H1 (cell line): ENCODE measurements at places on chromosomes 7 and 10.

GRCh38 chr10:132667342-132668047 is 118.5 kb downstream of the NKX6-2 start:
- no peak for DNase-seq

DNA sequence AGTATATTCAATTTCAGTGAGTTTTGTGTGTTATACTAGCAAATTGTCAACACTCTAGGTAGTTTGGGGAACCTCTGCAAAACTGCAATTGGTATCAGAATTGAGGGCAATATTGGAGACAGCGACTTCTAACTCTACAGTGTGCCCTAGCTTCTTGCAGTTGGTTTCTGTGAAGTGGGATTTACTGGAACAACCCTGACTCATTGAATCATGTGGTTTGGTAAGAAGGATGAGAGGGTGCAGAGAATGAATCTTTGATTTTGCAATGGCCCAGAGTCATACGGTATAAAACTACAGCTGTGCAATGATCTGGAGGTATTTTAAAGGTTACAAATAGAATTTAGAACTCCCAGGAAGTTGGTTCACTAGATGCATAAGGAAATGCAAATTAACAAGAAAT is 129.1 kb upstream of the PPP1R3A start:
- DNase-seq, result no peak

- DNase-seq, result no peak
These were observed 84.5 kb upstream of the DYNC1I1 start for GRCh38 chr7:95687759-95688343.

DNA sequence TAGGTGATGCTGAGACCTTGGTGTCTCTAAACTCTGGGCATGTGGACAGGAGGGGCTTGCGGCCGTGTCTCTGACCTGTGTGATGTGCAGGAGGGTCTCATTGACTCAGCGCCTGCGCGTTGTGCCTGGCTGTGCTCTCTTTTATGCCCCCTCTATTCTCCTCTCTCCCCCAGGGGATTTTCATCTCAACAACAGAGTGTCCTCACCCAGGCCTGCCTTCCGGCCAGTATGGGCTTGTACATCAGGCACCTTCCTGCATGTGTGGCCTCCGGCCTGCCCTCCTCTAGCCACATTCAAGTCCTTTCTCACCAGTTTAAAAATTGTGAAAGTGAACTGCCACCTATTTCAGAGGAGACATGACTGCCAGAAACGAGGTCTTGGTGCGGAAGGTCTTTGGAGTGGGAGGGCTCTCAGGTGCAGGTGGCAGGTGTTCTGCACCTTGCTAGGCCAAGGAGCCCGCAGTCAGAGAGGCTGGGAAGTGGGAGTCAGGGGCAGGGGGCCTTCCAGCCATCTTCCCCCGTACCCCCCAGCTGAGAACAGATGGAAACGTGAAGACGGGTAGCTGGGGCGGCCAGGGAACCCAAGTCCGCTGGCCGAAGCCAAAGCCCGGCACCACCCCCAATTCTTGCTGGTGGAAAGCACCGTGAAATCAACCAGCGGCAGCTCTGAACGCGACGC is 531 bp upstream of the INTS15 start:
- no peak for DNase-seq

GRCh38 chr7:41020056-41020455 is 682.8 kb downstream of the INHBA start:
- DNase-seq, result no peak

GRCh38 chr7:141045126-141045841 is 28.6 kb upstream of the TMEM178B start:
- no peak for DNase-seq

GRCh38 chr10:6062101-6062771 is at the start of gene IL2RA:
IL2RA (minus strand) TSS chr10:6062367; CDS start chr10:6062151, 216 bp downstream.
- no peak for DNase-seq

GRCh38 chr10:73744664-73744975 is 448 bp downstream of the SEC24C start:
- no peak for DNase-seq

DNA sequence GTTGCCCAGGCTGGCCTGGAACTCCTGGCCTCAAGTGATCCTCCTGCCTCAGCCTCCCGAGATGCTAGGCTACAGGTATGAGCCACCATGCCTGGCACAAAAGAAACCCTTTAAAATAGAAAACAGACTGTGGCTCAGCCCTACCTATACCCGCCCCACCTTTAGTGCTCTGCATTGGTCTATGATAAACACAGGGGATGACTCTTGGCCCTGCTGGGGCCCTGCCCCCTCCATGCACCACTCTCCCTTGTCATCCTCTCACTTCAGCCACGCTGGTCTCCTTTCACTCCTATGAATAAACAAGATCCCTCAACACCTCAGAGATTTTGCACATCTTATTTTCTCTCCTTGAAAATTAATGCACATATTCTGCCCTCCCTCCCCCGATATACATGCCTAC is 251.4 kb upstream of the KLF14 start:
- DNase-seq, result no peak

- no peak for DNase-seq
These were observed 186.0 kb downstream of the KIF20B start for GRCh38 chr10:89887406-89887805.

- DNase-seq, result no peak
These were observed 8.7 kb upstream of the KCP start for GRCh38 chr7:128919241-128919640.

DNA sequence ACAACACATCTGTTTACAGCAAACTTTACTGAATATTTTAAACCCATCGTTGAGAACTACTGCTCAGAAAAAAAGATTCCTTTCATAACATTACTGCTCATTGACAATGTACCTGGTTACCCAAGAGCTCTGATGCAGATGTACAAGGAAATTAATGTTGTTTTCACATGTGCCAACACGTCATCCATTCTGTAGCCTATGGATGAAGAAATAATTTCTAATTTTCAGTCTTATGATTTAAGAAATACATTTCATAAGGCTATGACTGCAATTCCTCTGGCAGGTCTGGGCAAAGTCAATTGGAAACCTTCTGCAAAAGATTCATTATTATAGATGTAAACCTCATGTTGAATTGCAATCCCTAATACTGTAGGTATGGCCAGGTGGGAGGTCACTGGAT is 16.7 kb upstream of the CNNM1 start:
- no peak for DNase-seq

GRCh38 chr10:13340068-13340467 is 8.0 kb downstream of the SEPHS1 start:
- DNase-seq, result no peak

- no peak for DNase-seq
These were observed 435.8 kb upstream of the AKR1E2 start for GRCh38 chr10:4390219-4390618.

- DNase-seq, result no peak
These were observed 3.0 kb upstream of the PON1 start for GRCh38 chr7:95327356-95327755.

DNA sequence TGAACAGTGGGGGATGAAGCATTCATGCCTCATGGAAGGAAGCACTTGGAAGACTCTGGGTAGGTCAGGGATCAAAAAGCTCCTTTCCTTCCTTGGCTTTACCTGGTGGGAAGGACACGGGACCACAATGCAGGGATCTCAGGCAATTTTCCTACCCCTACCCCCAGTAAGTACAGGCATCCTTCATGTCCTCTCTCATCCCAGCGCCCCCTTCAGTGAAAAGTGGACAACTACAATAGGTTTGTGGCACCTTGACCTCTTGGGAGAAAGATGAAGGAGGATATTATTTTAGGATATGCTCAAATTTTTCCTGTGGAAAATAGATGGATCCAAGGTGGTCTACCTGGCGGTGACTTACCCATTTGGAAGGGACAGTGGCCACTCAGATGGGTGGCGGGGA is 16.5 kb downstream of the AFAP1L2 start:
- no peak for DNase-seq

GRCh38 chr7:937856-938484 is 16.5 kb downstream of the ADAP1 start:
- no peak for DNase-seq

DNA sequence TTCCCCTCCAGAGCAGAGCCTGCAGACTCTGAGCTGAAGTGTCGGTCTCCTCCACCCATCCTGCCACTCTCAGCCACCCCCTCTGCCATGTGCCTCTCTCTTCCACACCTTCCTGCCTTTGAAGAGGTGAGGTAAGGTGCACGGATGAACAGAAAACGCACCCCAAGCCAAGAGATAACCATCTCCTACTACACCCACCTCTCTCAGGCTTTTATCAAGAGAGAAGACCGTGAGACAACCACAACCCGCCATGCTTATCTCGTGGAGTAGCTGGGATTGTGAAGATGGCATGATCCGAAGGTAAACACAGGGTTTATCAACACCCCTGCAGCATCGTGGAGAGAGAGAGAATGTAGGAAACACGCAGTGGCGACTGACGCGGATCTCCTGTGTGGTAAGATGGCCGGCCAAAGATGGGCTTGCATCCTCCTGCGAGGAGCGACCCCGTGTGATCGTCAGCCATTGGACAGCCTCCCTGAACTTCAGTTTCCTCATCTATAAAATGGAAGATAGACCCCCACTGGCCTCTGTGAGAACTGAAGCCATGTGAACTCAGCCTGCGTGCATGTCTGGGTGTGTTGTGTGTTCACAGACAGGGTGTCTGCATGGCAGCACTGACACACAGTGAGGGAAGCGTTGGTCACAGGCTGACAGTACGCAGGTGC is 219.0 kb downstream of the DIP2C start:
- DNase-seq, result no peak

DNA sequence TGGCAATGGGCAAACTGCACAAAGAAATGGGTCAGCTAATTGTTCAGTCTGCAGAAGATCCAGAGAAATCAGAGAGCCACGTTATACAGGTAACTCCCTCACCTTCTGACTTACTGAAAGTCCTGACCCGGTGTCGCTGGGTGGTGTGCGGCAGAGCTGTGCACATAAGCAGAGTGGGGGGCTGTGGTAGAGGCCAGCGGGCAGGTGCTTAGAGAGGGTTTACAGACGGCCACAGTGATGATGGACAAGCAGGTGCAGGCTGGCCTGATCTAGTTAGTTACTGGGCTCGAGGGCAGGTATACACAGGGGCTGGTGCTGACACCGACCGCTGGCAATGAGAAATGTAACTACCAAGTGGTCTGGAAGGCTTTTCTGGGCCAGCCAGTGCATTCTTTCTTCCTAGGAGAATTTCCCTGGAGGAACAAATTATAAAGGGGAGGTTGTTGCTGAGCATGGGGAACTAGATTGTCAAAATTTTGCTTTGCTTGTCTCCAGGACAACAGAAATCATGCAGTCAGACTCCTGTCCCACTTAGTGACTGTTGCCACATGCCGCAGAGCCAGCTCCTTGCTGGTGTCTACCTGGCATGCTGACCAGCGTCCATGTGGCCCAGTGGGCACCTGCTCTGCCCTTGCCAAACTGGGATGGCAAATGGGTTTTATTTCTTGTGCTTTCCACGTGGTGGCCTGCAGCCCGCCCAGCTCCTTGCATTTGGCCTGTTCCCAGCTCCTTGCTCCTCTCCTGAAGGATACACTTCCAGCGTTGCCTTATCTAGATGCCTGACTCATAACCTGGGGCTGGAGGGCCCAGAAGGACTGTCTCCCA is 28.8 kb downstream of the DENND10 start:
- DNase-seq, result no peak

- DNase-seq, result no peak
These were observed 61.6 kb downstream of the GRK5 start for GRCh38 chr10:119268871-119269506.

GRCh38 chr7:117750612-117751563 is 122.4 kb downstream of the CTTNBP2 start:
- DNase-seq, result no peak

GRCh38 chr7:105713488-105714465 is 132.5 kb upstream of the EFCAB10 start:
- no peak for DNase-seq

DNA sequence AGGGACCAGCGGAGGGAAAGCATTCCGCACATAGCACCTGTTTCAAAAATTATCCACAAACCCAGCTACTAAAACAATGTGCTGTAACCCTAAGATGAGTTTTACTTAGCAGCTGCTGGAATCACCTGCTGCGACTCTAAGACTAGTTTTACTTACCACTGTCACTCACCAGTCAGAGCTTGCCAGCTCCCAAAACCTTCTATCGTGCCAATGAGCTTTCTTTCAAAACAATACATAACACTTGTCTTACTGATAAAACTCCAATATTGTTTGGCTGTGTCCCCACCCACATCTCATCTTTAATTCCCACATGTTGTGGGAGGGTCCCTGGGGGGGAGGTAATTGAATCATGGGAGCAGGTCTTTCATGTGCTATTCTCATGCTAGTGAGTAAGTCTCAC is 18.4 kb downstream of the ST8SIA6 start:
- no peak for DNase-seq

DNA sequence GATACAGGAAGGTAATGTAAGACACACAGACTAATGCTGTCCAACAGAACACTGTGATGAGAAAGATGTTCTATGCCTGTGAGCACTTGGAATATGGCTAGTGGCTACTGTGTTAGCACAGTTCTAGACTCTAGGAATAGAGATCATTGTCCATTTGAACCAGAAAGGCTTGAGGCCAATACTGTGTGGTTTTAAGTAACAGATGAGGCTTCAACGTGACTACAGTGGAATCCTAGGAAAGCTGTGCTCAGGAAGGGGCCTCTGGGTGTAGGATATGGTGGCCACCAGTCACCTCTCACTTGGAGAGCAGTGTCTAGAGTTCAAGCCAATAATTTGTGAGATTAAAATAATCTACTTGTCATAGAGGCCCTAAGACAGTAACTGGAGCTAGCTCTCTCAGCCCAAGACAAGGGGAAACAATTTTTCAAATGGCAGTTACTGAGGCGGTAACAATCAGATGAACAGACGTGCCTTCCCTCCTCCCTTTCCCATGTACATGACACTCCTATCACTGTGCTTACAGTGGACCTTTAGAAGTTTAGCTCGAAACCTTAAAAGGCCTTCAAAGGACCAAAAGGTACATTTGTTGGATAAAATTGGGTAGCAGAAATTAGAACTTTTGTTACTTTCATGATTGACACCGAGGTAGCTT is 10.2 kb downstream of the ZDHHC16 start:
- DNase-seq, result no peak

- DNase-seq, result no peak
These were observed 511.2 kb upstream of the KLF6 start for GRCh38 chr10:4296161-4296560.

DNA sequence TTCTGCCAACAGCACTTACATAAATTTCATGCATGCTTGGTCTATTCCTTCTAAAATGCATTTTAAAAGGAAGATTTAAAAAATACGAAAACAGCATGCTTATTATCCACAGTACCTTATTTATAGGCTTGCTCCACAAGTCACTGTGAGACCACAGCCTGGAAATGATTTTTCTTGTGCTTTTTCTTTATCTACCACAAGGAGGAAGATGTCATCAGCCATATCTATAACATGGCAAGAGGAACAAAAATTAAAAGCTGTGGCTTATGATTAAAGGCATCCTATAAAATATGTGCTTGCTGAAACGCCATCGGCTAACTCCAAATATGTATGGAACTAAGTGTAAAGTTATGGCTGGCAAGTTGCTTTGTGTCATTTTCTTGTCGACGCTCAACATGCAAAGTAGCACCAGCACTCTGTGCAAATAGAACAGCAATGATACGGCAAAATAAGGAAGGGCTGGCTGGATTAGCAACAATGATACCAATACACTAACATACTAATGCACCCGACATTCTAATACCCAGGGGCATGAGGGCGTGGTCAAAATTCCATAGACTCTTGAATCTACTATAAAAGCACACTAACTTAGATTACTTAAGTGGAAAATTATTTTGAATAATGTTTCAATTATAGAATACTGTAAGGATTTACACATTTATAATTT is 41.2 kb upstream of the AKR1E2 start:
- no peak for DNase-seq
